Heart right ventricle (tissue), 16 donors: ENCODE measurements at places on chromosomes 12 and 14. TPM values are rescaled to one million over a fixed set of nuclear protein-coding genes. Genes with fewer than 3 reads are reported as not detected.

Gene IRAK3
- 5.4 TPM for polyA plus RNA-seq

Gene PSMA6
- 233 TPM for polyA plus RNA-seq

Gene RPGRIP1
- 0.73 TPM for polyA plus RNA-seq

Gene RNASE4
- polyA plus RNA-seq, result 11.2 TPM

Gene TOMM20L
- not detected for polyA plus RNA-seq

Gene RNF212B
- polyA plus RNA-seq, result not detected

Gene DBX2
- not detected for polyA plus RNA-seq
